Subcutaneous preadipocyte (primary cell): ENCODE measurements at places on chromosomes 2 and 18. TPM values are rescaled to one million over a fixed set of nuclear protein-coding genes. Genes with fewer than 3 reads are reported as not detected.

KCNIP3 gene
- 2.9 and 3.1 TPM in 2 replicates for total RNA-seq

PTMA gene
- 652 and 743 TPM in 2 replicates for total RNA-seq

TMEM182 gene
- 0.73 and 0.98 TPM in 2 replicates for total RNA-seq

RRM2 gene
- total RNA-seq, result 38.2 and 71.6 TPM in 2 replicates

ARHGEF33 gene
- 0.20 and 0.37 TPM in 2 replicates for total RNA-seq

GPR155 gene
- total RNA-seq, result 1.4 and 1.8 TPM in 2 replicates

CNDP2 gene
- total RNA-seq, result 24.6 and 31.1 TPM in 2 replicates

ABCB11 gene
- not detected in 2 replicates for total RNA-seq

FSHR gene
- total RNA-seq, result not detected in 2 replicates

MITD1 gene
- total RNA-seq, result 15.8 and 21.3 TPM in 2 replicates

PTPRN gene
- 0.98 and 1.5 TPM in 2 replicates for total RNA-seq

NGEF gene
- 5.9 and 6.2 TPM in 2 replicates for total RNA-seq

CKAP2L gene
- total RNA-seq, result 8.5 and 16.8 TPM in 2 replicates

CYP27C1 gene
- total RNA-seq, result under 0.01 TPM in 1 of 2 replicates, not detected in the other

CBLN2 gene
- not detected in 2 replicates for total RNA-seq
